GM04503 (cell line): ENCODE measurements at places on chromosomes 7 and 10.

DNA sequence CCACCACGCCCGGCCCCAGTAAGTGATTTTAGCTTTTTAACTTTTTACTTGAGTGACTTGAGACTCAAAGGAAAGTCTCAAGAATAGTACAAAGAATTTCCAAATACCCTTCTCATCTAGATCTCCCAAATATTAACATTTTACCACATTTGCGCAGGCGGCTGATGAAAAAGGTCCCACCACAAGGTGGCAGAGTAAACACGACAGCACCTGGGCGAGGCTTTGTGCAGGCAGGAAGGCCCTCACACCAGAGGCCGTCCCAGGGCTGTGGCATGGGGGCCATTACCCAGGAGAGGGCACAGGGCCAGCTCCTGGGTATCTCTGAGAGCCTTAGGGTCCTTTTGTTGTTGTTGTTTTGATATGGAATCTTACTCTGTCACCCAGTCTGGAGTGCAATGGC, 50.0 kb upstream of the WIPI2 start:
- no peak for DNase-seq

GRCh38 chr7:143255564-143255963, 7.7 kb upstream of the GSTK1 start:
- DNase-seq = no peak

GRCh38 chr10:101732096-101732495, 37.1 kb upstream of the FBXW4 start:
- no peak for DNase-seq

- no peak for DNase-seq
These were observed 94.7 kb upstream of the SLC25A13 start for GRCh38 chr7:96416599-96416998.

DNA sequence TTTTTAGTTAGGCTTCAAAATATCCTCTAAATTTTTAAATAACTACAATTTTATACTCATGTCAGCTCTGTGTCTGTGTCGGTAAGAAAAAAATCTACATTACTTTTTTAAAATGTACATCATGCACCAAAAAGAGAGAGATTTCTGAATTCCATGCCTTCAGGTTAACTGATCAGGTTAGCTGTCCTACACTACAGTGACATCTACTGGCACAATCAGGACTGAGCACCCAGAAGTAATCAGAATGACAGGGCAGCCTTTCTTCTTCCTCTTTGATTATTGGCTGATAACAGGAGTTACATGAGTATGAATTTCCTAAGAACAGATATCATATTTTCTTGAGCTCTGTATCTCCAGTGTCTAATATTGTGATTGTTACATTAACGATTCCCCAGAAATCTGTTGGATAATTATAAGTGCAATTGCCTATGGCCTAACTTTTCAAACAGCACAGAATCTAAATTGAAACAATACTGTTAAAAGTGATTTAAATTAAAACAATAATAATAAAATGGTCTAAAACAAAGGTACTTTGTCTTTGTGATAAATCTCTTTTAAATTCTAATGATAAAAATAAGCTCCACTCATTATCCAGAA, 41.8 kb upstream of the HYCC1 start:
- no peak for DNase-seq

- no peak for DNase-seq
These were observed 2.7 kb upstream of the MPP7 start for GRCh38 chr10:28305553-28305952.

GRCh38 chr7:38744746-38745145, 113.6 kb upstream of the AMPH start:
- DNase-seq = peak; percentile 45

DNA sequence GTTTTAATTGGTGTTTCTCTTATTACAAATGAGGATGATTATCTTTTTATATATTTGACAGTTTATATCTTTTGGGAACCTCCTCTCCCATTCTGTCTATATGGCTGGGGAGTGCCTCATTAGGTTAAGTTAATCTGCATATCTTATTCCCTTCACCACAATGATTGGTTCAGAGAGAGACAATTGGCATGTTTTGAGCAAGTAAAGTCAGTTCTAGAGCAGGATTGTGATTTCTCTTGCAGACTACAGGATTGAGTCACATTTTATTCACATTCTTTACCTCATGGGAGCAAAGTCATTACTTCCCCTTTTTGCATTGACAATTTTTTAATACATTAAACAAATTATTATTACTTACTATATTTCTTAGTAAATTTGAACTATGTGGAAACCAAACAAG, 345.6 kb downstream of the MDFIC start:
- DNase-seq = no peak

GRCh38 chr7:6359734-6360133, 87.3 kb upstream of the CYTH3 start:
- no peak for DNase-seq

- DNase-seq = no peak
These were observed 46.9 kb upstream of the GPAM start for GRCh38 chr10:112230325-112230988.

DNA sequence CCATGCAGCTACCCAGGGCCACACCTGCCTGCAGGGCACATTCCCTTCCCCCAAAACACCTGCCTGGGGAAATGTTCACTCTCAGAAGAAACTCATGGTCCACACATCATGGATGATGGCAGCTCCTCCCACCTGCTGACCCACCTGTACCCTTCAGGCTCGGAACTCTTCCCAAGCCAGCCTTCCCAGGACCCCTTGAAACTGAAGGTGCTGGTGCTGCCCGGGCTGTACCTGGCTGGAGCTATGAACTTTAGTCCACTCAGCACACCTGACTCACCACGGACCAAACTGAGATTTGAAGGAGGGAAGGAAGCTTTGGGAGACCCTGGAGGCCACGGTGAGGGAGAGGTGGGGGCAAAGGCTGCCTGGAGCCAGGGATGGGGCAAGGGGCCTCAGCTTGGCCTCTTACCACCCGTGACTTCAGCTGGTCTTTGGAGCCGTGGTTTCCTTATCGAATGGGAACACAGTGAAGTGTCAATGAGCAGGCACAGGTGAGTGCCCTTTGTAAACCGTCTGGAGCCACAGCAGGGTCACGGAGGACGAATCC, 30.1 kb upstream of the INPP5A start:
- DNase-seq = no peak

GRCh38 chr10:92304061-92304460, 13.1 kb downstream of the MARCHF5 start:
- no peak for DNase-seq

DNA sequence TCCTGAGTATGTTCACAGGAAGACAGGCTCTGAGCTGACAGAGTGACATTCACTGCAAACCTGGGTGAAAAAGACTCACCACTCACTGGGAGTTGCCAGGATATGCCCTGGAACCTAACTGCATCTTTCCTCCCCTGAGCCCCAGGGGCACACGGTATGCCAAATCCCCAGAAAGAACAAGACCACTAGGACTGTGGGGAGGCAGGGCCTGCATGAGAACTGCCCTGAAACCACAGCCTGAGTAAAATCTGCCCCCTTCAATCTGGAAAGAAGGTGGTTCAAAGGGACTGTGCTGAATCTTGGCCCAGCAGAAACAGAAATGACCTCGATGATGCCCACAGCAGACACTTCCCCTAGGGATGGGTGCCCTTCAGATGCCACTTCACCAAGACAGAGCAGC, 6.5 kb downstream of the FAM53B start:
- no peak for DNase-seq

DNA sequence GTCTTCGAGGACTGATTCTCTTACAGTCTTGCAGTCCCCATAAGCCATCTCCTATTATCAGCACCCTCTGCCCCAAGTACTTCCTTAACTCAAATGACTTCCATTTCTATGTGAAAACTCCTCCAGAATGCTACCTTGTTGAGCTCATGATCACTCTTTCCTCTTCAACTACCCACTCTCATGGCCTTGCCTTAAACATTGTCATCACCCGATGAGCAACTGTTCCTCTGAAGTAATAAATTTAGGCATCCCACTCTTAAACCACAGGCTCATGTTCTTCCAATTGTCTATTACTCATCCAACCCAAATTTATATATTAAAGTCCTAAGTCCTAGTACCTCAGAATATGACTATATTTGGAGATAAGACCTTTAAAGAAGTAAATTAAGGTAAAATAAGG, 152.9 kb downstream of the C1GALT1 start:
- DNase-seq = no peak

- no peak for DNase-seq
These were observed 83.3 kb downstream of the SLIT1 start for GRCh38 chr10:97102441-97102840.

DNA sequence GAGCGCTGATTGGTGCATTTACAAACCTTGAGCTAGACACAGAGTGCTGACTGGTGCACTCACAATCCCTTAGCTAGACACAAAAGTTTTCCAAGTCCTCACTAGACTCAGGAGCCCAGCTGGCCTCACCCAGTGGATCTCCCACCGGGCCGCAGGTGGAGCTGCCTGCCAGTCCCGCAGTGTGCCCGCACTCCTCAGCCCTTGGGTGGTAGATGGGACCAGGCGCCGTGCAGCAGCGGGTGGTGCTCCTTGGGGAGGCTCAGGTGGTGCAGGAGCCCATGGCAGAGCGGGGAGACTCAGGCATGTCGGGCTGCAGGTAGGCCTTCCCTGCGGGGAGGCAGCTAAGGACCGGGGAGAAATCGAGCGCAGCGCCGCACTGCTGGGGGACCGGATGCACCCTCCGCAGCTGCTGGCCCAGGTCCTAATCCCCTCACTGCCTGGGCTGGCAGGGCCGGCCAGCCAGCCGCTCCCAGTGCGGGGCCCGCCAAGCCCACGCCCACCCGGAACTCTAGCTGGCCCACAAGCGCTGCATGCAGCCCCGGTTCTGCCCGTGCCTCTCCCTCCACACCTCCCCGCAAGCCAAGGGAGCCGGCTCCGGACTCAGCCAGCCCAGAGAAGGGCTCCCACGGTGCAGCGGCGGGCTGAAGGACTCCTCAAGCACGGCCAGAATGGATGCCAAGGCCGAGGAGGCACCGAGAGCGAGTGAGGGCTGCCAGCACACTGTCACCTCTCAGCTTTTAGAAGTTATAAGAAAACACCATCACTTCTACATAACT, 128.9 kb downstream of the ZNF438 start:
- DNase-seq = no peak

- DNase-seq = no peak
These were observed 44.4 kb upstream of the USP6NL start for GRCh38 chr10:11655836-11656235.

DNA sequence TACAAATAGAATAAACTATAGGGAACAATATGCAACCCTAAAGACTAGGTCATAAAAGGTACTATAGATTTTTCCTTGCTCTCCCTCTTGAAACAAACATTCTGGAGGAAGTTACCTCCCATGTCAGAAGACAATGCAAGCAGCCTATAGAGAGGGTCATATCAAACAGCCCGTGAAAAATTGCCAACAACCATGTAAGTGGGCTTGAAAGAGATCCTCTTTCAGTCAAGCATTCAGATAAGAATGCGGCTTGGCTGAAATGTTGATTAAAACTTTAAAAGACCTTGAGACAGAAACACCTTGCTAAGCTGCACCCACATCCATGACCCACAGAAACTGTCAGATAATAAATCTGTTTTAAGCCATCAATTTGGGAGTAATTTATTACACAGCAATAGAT, 526.6 kb upstream of the GHITM start:
- DNase-seq = no peak

DNA sequence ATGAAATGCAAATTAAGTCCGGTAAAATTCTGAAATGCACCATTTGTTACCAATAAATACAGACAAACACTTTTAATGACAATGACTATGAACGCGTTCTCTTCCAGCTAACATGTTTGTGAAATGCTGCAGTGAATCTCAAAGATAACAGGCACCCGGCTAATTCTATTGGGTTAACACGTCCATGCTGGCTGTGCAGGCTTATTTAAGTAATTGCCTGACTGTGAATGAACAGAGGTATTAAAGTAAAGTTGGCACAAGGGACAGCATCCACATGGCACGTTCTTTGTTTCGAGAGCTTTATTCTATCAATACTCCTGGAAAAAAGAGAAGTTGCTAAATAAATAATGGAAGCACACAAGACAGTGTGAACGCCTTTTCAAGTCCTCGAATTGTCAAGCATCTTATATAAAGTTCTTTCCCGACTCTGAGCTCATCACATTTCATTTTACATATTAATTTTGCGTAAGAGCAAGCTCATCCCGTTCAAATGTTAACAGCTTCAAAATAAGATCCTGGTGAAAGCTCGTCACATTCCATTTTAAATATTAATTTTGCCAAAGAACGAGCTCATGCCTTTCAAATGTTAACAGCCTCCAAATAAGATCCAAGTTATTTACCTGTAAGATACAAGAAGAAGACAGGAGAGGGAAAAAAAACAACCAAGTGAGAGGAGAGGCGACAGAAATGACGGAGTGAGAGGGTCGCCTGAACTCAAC, 111.3 kb upstream of the RHEB start:
- DNase-seq = no peak

DNA sequence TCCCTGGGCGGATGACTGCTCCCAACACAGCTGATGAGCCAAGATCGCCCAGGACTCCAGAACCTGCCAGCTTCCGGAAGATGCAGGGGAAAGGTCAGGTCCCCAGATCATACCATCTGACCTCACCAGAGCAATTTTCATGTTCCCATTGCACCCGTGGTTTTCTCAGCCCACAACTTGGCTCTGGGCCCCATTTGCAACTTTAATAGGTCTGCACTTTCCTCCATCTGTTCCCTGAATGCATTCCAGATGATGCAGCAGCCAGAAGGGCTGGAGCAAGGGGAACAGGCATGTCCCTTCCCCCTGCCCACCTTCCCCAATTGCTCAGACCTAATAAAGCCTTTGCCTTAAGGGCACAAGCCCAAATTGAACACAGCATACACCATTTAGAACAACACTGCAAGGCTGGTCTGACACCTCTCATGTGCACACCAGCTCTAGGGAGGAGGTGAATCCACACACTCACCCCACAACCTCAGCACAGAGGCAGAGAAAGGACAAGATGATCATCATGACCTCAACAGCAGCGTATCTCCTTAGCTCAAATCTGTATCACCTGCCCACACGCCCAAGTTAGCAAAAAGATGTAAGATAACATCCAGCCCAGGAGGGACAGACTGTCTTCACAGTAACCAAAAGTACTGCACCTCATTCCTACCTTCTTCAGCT, 87.5 kb downstream of the PLXNA4 start:
- peak; percentile 37 for DNase-seq

DNA sequence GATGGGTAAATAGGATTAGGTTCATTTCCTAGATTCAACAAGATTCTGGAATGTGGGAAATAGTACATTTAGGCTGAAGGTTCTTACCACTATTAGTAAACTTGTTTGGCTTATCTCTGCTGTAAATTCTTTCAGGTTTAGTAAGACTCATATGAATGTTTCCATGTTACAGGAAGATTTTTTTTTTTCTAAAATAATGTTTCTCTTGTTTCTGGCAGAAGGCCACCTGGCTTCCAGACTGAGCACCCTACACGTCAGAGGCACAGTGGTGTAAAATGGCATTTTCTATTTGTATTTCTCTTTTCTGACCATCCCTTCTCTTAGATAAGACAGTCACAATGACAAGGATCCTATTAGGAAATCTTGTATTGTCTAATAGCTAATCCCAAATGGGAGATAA, 22.7 kb upstream of the AASS start:
- no peak for DNase-seq

- DNase-seq = no peak
These were observed 150.8 kb downstream of the RNF216 start for GRCh38 chr7:5630670-5631069.
